ENCODE measurements at places on chromosomes 16 and 17.
A peak's percentile ranks its signal among the peaks of the same experiment; 100 is the strongest.

DNA sequence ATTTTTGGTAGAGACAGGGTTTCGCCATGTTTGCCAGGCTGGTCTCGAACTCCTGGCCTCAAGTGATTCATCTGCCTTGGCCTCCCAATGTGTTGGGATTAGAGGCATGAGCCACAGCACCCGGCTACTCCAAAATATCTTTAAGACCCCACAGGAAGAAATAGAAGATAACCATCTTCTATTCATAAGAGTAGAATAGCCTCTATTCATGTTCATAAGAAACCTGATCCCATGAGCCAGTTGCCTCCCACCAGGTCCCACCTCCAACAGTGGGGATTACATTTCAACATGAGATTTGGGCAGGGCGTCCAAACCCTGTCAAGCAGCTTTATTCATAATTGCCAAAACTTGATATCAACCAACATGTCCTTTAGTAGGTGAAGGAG, 13.9 kb upstream of the TMC7 start:
- no peak for DNase-seq

DNA sequence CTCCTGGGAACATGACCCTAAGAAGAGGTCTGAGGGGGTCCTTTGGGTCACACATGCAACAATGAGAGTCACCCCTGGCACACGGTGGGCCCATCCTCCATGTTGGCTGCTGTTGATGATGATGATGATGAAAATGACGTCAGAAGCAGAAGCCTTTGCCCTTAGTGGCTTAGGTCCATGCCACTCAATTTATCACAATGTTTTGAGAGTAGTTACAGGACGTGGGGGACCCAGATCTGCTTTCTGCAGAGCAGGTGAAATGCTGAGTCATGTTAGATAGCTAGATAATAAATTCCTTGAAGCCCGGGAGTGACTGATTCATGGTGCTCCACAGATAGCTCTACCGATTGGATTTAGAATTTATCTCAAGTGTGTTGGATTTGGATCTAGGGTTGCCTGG, 53.9 kb downstream of the VPS35L start:
- DNase-seq, result no peak

- DNase-seq, result peak; percentile 49
These were observed 286.6 kb downstream of the SOX9 start for GRCh38 chr17:72407336-72407909.

GRCh38 chr16:30376461-30376902, 1.9 kb downstream of the MYL11 start:
- DNase-seq, result no peak

- DNase-seq, result no peak
These were observed 16.7 kb downstream of the SOCS3 start for GRCh38 chr17:78343187-78343542.

- DNase-seq, result no peak
These were observed 22.4 kb downstream of the NECAB2 start for GRCh38 chr16:83990492-83990891.

- no peak for DNase-seq
These were observed 27.0 kb downstream of the ATP6V0A1 start for GRCh38 chr17:42485680-42486079.

- DNase-seq, result no peak
These were observed 4.0 kb downstream of the TPSG1 start for GRCh38 chr16:1220841-1221627.

DNA sequence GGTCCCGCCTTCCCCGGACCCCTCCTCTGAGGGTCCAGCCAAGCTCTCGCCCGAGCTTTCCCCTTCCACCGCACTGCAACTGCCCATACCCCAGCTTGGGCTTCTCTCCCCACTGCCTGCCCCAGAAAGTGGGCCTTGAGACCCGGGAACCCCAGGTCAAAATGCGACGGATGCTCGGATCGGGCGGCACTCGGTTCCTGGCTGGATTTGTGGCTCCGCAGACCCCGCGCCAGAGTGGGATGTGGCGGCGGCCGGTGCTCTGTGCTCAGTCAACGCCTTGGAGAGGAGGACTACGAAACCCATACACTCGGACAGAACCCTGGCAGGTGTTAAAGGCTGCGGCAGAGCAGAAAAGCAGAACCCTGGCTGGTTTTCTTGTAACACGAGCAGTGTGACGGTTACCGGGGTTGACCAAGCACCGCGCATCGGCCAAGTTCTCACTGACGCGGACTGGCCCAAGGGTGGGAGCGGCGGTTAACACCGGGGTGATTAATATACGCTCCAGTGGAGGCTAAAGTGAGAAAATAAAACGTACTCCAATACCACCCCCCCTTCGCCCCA, 885 bp upstream of the SLFN13 start:
- no peak for DNase-seq

DNA sequence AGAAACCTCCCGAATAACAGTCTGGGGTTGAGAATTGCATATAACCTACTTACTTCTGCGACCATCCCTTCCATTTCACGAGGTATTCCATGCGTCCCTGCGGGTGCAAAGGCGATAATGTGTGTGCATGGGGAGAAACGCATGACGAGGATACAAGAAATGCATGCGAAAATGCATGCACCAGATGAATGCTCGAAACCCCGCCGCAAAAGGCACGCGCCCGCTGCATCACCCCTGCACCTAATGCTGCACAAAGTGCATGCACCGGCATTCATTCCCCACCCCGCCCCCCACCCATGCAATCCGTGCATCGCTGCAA, 474 bp downstream of the CBX8 start:
- no peak for DNase-seq

GRCh38 chr16:80803339-80804055, 901 bp downstream of the CDYL2 start:
- DNase-seq, result no peak

DNA sequence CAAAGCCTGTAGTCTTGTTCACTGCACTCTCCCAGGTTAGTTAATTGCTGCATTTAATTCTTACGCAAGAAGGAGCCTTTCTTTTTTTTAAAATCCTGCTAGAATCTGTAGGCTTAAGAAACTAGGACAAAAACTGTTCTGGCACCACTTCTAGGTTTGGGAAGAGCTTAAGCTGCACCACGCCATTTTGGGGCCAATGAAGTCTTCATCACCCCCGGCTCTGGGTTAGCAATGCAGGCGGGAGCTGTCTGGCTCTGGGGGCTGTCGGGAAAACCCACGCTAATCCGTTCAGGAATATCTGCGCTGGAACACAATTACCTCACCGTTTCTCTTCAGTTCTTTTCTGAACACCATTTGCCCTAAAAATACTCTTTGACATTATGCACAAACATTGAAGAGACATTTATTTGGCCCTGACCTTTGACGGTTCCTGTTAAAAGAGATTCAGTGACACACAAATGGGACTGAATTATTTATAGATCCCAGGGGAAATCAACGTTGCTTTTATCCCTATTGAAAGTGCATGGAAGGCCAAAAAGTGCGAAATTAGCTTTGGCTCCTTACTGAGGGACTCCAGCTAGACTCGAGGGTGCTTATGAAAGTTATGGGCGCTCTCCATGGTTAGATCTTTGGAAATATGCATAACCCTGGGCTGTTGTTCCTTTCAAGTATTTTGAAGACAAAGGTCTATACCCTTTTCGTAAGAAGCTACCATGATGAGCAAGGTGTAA, 249.2 kb downstream of the HAPSTR1 start:
- DNase-seq, result no peak

- DNase-seq, result peak; percentile 100
These were observed at the start of gene E4F1 for GRCh38 chr16:2223221-2223941. E4F1 (plus strand) TSS chr16:2223591; CDS start chr16:2223614, 23 bp downstream.

DNA sequence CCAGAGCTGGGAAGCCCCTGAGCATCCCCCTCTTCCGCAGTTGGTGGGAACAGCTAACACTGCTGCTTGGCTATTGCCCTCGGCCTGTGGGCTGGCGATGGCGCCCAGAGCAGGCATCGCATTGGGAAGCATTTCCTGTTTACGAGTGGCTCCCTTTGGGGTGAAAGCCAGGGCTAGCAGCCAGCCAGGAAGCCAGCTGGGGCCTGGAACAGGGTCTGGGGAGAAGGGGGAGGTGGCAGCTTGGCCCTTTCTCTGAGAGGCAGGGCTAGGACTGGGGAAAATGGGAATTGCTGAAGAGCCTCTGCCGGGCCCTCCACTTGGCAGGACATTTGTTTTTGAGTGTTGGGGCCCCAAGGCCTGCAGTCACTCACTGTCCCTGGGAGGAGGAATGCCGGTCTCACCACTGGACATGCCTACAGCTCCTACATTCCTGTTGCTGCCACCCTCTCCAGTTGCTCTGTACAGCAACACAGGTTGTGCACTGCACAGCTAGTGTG, 2.4 kb upstream of the MTSS2 start:
- DNase-seq, result no peak

DNA sequence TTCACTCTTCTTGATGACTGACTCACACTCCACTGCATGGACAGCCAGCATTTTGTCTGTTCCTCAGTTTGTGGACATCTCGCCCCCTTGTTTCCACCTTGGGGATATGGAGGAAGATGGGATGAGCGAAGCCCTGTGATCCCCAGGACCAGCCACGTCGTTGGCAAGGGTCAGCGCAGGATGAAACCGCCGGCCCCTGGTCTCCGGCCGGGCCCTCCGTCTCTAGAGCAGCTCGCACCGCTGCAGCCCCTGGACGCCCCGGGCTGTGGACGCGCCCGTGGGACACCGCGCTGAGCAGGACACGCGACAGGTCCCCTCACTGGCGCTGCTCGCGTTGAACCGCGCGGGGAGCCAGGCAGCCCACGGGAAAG, 604 bp upstream of the ZC3H18 start:
- DNase-seq, result no peak

- DNase-seq, result no peak
These were observed 137.5 kb downstream of the ZFHX3 start for GRCh38 chr16:72910381-72910780.

DNA sequence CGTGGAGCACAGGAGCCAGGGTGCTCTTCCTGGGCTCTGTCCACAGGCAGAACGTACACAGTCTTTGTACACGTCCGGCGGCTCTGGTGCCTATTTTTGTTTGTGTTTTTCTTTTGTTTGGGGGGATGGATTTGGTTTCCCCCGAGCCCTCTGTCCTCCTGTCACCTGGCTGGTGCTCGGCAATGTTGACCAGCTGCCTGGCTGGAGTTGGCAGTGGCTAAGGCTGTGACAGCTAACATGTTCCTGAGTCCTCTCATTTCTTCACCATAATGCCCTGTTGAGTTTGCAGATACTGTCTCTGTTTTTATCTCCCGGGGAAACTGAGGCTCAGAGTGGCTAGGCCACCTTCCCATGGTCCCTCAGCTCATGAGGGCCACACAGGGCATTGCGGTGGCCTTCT, 25.7 kb downstream of the MAPT start:
- DNase-seq, result no peak

DNA sequence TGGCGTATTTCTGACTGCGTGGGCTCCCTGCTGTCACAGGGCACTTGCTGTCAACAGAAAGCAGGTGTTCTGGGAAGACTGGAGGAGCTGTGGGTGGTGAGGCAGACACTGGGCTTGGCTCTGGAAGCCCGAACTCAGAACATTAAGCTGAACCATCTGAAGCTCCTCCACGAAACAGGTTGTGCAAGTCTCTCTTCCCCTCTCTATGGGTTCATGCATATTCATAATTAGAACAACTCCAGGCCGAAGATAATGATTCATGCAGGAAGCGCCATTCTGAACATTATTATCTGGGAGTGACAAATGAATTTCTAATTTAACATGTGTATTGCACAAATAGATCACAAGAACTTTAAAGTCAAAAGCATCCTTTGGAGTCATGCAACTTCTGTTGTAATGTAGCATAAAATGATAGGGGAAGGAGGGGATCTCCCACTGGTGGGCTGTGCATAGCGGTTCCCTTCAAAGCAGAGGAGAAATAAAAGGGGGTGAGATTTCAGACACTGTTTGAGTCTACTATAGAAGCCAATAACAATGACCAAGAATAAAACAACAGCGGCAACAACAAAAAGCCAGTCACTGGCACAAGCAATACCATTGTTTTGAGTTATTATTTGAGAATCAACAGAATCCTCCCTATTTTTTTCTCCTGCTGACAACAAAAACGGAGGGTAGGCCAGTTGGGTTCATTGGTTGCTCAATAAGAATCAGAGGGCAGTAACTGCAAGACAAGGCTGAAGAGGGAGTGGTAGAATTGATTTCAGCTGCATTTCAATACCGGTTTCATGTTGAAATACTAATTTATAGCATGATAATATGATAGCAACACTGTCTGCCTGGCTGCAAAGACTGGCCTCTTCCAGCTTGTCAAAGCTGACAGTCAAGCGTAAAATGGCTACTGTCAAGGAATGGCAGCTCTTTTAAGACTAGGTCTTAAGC, 407.3 kb downstream of the XYLT1 start:
- DNase-seq, result no peak

DNA sequence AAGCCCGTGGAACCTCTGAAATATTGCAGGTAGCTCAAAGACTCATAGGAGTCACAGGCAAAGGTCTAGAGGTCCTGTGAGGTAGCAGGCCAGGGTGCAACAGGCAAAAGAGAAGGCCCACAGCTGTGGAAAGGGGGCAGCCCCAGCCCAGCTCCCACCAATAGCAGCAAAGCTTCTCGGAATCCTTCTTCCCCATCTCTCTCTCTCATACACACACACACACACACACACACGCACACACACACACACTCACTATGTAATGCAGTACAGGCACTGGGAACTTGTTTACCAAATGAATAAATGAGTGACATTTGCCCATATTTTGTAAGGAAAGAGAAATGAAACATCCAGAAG, 16.8 kb upstream of the SUPT4H1 start:
- no peak for DNase-seq

- no peak for DNase-seq
These were observed 232.3 kb downstream of the ZFHX3 start for GRCh38 chr16:72815348-72816318.

- DNase-seq, result no peak
These were observed 251.1 kb downstream of the ABCC12 start for GRCh38 chr16:47904691-47905090.

- no peak for DNase-seq
These were observed 77.1 kb downstream of the SDK2 start for GRCh38 chr17:73566905-73567782.

GRCh38 chr17:80664217-80664790, 119.7 kb downstream of the RPTOR start:
- no peak for DNase-seq

DNA sequence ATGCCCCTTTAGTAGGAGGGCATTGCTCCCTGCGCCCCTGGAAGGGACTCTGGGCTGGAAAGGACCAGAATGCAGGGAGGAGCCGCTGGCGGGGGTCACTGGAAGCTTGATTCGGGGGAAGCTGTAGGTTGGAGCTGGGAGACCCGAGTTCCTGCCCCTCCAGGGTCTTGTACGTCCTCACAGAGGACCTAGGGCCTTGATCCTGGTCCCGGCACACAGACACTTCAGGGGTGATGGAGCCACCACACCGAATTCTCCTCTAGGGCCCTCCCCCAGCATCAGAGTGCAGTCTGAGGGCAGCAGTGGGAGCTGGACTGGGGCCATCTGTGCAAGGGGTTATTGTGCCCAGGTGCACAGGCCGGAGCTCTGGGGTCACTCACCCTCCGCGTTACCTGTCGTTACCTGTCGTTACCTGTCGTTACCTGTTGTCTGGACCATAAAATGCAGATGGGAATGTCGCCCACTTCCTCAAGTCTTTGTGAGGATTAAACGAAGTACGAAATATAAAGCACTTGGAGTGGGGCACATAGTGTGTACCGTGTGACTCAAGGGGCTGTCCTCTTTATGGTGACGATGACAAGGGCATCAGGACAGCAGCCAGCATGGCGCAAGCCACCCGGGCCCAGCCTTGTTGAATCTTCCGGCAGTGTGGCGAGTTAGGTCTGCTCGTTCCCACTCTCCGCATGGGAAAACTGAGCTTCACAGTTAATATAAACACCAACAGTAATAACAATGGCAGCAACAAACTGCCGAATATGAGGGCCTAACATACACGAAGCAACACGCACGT, 48.6 kb downstream of the CMIP start:
- no peak for DNase-seq
